ENCODE measurements at places on chromosomes 3 and 15.

GRCh38 chr3:172159962-172160538 is 120.7 kb downstream of the FNDC3B start:
- DNase-seq = no peak

DNA sequence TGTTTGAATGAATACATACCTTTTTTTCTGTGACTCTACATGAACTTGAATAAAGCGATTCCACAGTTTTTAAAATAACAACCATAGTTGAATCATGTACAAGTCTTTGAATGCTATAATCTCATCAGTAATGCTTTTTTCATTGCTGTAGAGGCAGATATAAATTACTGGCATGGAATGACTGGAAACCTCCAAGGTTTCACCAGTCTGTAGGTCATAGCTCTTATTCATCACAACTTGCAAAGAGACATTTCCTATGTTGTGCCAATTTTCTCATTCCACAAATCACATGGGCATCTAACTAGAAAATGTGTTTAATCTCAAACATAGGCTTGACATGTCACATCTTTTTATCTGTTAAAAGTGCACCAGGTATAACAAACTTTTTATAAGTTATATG is 407.1 kb upstream of the KCNMB2 start:
- DNase-seq = no peak

DNA sequence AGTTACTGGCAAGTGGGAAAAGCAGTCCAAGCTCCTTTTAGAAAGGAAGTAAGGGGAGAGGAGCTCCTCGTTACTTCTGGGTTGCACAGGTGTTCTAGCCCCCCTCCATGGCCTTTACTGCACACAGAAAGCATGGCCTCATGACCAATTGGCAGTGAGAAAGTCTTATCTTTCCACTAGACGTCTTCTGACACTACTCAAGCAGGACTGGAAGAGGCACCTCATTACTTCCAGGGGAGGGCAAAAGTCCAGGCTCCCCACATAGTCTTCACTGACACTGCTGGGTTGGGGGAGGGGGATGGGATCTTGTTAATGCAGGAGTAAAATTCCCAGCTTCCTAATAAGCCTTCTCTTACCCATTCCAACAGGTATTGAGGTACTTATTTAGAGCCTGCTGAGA is 27.6 kb upstream of the TM2D3 start:
- DNase-seq = no peak

DNA sequence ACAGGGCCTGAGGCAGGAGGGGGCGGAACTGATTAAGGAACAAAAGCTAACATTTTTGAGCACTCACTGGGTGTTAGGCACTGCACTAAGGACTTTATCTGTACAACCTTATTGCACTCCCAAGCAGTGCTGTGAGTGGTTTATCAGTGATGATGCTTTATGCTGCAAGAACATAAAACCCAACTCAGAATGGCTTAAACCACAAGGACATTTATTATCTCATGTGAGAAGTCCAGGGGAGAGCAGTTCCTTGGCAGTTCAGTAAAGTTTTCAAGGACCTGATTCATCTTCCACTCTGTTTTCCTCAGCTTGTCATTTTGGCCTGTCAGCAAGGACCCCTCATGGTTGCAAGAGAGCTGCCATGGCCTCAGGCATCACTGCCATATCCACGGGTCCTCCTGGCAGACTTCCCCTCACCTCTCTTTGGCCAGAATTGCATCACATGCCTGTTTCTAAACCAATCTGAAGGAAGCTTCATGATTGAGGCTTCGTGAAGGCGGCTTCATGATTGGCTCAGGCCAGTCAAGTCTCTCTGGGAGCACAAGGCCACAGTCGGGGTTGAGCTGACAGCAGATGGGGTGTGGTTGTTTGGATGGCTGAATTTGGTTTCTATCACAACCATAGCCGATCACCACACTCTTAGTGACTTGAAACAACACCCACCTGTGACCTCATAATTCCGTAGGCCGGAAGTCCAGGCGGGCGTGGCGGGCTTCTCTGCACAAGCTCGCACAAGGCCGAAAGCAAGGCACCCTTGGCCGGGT is 15.8 kb downstream of the EFCC1 start:
- DNase-seq = no peak

DNA sequence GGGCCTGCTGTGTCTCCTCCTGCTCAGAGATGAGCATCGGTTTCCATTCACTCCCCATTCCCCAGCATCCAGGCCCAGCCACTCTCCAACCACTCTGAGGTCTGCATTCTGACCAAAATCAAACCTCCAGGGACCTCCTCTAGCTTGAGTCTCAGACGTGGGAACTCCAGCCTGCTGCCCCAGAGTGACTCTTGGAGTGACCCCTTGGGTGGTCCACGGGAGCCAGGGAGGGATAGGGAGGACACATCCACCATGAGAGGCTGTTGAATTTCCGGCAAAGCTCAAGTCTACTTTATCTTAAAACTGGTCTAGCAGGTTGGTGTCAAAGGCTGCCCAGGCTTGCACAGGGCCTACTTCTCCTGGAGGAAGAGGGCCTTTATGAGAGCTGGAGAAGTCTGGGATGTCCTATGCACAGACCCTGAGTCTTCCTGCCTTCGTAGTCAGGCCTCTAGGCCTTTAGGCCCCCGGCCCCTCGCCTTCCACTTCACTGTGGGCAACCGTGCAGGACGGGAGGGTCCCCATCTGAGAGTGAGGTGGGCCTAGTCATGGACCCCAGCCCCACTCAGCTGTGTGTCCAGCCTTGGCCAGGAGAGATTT is 8.9 kb downstream of the CISH start:
- no peak for DNase-seq

DNA sequence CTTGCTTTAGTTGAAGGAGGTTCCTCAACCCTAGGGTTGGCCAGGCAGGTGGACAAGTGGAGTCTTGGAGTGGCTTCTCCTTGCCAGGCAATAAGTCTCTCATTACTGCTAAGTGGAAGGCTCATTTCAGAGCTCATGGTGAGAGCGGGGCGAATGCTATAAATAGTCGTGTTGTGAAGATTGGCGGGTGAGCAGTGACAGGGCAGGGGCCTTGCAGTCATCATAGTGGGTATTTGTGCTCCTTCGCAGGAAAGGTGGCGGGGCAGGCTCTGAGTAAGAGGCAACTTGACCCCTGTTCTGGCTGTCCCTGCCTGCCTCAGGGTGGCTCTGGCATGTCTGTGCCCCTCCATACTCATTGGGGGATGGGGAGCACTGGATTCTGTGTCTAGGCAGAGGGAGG is 8.7 kb upstream of the GRM2 start:
- no peak for DNase-seq

DNA sequence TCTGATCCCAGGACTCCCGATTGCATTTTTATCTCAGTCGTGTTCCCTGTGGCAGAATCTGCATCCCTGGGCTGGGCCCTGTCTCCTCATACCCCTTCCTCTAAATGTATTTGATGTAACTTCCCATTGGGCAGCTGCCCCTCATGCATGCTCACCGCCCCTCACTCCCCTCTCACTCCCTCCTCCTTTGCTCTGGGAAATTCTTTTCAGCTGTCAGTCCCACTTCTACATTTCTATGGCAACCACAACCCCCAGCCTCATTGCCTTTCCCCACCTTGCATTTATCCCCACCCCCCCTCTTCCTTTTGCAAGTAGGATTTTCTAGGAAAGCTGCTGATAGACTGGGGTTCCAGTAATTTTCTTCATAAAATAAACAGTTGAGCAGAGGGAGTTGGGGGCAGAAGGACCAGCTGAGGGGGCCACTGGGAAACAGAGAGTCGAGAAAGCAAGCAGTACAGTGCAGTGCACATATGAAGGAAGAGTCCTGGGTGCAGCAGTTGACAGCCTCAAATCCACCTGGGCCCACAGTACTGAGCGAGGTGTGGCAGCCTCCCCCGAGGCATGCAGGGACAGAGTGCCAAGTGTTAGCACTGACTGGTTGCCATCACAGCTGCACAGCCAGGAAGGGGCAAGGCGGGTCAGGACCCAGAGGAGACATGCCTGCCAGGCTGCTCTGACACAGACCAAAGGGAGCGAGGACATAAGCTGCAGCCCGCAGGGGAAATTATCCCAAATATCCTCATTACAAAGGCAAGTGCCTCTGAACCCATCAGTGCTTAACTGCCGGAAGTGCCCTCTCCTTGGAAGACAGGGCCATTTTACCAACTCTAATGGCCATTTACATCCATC is 476.3 kb downstream of the EPHB1 start:
- DNase-seq = no peak

GRCh38 chr15:55782901-55783300 is 39.9 kb upstream of the PRTG start:
- no peak for DNase-seq

DNA sequence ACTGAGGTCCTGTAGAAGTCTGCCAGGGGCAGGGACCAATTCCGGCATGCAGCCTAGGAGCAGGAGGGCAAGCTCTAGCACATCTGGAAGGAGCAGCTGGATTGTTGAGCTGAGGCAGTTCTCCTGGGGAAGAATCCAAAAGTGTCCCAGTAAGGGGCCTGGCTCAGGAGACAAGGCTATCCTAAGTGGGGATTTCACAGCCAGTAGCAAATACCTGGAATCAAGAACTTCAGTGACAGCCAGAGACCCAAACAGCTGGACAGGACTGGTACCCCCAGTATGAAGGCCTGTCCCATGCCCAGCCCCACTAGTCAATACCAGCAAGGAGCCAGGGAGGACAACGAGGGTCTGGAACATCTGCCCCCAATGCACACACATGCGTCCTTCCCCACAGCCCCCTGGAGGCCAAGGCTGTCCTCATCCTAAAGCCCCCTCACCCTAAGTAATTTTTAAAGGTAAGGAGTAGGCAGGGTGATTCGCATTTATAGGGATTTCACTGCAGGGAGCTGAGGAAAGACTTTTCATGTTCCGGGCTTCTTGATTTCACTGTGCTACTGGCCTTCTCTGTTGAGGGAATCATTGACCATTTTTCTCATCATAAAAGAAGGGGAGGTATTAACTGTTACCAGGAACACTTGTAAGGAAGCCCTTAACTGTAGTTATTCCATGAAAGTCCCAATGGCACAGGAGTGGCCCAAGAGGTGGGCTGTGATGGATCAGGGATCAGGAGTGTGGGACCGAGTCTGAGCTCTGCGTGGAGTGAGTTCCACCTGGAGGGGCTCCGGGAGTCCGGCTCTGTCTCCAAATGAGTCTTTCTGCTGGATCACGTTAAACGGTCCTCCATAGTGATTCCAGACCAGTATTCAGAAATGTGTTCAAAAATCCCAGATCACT is 2.6 kb upstream of the CHSY1 start:
- DNase-seq = no peak

GRCh38 chr3:127625821-127626220 is 3.2 kb upstream of the PODXL2 start:
- DNase-seq = no peak

- no peak for DNase-seq
These were observed 256.1 kb upstream of the PROK2 start for GRCh38 chr3:72041076-72041475.

GRCh38 chr15:42018306-42019224 is 2.3 kb downstream of the PLA2G4E start:
- no peak for DNase-seq

GRCh38 chr3:12159227-12159601 is 502 bp upstream of the TIMP4 start:
- DNase-seq = no peak

- no peak for DNase-seq
These were observed 235.6 kb downstream of the EDEM1 start for GRCh38 chr3:5423076-5423475.

GRCh38 chr15:67957435-67958132 is 96.5 kb upstream of the PIAS1 start:
- no peak for DNase-seq

DNA sequence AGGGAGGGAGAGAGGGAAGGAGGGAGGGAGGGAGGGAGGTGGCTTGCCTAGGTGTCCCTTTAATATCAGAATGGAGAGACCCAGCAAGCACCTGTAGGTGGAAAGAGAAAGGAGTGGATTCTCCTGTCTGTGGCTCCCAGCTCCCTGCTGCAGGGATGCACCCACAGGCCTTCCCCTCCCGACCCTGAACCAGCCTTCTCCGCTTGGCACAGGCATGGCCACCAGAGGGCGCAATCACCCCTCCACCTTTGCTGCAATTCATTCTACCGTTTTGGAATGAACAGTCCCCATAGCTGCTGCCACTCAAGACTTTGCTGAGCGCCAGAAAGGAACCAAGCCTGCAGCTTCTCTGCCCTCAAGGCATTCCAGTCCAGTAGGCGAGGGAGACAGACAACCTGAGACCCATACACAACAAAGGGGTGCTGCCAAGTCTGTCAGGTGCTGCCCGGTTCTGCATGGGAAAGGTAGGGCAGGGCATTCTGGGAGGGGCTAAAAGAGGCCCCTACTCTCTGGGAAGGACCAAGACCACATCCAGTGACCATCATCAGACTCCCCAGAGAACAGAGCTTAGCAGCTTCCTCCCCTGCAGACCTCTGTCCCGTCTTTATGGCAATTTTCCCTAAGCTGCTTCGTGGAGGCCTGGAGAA is 4.9 kb downstream of the TLR9 start:
- peak; percentile 75 for DNase-seq

DNA sequence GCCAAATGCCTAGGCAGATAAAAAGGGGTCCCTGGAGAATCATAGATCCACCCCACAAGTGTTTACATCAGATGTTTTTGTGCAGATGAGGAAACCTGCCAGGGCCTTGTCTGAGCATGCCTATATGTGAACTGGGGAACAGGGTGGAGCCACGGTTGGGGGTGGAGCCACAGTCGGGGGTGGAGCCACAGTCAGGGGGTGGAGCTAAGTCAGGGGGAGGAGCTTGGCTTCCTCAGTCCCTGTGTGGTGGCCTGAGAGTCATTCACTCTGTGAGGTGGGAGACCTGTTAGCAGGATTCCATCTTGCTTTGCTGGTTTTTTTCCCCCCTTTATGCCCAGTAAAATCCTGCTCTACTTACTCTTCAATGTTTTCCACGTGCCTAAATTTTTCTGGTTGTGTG is 57.8 kb upstream of the TGFBR2 start:
- DNase-seq = no peak

DNA sequence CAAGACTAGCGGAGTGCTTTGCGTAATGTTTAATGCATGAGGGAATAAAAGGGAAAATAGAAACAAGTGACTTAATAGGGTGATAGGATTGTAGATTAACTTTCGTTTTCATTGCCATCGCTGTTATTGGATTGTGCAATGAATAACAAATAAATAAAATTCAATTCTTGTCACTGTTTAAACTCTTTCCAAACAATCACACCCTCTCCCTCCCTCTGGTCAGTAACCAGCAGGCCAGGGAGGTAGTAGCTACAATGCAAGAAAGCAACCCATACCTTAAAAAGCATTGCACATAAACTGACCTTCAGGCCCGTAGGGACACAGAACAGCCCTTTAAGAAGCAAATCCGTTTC is 705 bp upstream of the TFRC start:
- DNase-seq = no peak

DNA sequence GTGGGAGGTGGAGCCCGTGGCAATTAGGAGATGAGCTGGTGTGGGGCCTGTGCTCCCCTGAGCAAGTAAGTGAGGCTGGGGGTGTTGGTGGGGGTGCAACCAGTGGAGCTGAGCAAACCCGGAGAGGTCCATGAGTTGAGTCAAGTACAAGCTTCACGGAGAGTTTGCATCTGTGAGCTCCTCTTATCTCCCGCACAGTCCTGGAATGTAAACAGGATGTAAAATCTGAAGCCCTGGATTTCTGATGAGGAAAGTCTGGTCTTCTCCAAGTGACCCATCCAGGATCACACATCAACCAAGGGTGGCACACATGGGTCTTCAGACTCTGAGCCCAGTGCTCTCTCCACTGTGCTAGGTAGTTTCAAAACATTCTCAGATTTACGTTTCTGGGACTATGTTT is 67.8 kb downstream of the LSM3 start:
- no peak for DNase-seq

Measured in activated CD4-positive, alpha-beta T cell treated with anti-CD3 and anti-CD28 coated beads for 1 hour (primary cell).